ENCODE measurements at places on chromosomes 16 and 17.

DNA sequence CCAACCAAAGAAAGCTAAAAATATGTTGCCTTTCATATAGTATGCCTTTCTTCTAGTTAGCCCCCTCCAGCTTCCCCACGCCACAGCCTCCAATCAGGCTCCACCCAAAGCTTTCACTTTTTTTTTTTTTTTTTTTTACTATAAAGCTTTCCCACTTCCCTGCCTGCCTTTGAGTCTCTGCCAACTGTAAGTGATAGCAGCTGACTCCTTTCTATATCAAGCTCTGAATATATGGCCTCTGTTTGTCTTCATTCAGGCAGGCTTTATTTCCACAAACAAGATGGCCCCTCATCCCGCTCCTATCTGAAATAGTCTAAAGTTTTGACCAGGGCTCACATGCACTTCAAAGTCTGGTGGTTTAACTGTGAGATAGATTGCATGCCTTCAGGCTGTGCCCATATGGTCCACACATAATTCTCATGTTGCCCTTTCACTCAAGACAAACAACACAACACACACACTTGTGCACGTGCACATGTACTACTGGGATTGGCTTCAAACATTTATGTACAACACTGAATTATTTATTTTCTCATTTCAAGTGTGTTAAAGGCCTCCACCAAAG, 39.8 kb upstream of the DYNLRB2 start:
- DNase-seq, result no peak

DNA sequence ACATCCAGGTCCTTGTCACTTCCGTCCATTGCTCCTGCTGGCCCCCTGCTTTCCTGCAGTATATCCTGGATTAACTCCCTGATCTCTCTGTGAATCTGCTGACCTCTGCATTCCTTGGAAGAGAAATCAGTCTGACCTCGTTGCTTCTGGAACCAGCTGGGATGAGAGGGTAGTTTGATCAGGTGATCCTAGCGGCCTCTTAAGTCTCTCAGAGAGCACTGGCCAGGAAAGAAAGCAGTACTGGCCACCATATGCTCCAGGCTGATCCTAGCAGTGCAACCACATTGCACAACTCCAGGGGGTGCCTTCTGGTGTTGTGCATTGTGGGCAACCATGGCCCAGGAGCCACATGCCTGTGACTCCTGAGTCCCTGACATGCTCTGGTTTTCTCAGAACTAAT, 79.2 kb downstream of the ARHGAP23 start:
- no peak for DNase-seq

DNA sequence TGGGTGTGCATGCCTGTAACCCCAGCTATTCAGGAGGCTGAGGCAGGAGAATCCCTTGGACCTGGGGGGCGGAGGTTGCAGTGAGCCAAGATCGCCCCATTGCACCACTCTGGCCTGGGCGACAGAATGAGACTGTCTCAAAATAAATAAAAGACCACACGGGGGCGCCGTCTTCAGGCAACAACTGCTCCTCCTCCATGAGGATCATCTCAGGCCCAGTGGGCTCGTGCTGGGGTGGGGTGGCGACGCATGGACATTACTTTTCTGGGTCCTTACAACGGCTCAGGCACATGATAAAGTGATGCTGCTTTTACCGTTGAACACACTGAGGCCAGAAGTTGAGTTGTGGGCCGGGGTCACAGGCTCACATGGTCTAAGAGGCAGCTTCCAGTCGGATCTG, 56.2 kb downstream of the PRMT7 start:
- peak; percentile 31 for DNase-seq

DNA sequence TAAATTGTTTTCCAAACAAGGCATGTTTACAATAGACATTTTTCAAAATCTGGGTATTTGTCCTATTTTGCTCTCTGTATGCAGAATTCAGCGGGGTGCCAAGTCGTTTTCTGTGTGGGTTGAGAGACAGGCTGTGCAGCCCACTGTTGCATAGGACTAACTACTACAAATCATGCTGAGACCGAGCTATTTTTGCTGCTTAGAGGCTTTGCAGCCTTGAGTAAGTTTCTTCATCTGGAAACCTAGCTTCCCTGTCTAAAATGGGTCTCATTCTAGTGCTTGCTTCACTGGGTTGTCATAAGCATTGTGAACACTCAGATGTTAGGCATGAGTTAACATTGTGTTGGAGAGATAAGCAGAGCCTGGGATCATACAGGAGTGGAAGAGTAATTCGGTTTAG, 1.3 kb downstream of the PRPSAP2 start:
- DNase-seq, result peak; percentile 0

DNA sequence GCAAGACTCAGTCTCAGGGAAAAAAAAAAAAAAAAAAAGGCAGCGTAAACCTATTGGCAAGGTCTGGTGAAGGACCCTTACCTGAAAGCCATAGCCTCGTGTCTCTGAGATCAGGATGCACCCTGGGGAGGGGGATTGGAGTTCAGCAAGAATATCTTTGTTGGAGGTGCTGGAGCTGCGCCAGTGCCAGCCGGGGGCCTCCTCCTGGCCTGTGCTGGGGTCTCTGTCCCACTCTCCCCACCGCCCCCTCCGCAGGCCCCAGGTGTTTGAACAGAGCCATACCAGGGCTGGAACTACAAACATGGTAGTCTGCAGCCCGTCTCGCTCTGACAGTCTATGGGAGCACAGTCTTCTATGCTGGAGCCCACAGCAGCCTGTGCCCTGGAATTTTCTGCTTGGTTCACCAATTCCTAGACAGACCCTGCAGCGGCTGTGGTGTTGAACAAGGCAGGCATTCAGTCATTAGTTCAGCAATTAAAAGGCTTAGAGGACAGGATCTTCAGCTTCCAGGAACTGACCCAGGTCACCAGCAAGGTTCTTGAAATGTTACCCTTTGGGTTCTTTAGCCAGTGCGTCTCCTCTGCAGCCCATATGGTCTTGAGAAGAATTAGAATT, 42.2 kb upstream of the KIFC3 start:
- DNase-seq, result no peak

GRCh38 chr17:7612294-7612640, 2.4 kb downstream of the FXR2 start:
- no peak for DNase-seq

GRCh38 chr17:80782536-80783427, 208.9 kb upstream of the CHMP6 start:
- no peak for DNase-seq

DNA sequence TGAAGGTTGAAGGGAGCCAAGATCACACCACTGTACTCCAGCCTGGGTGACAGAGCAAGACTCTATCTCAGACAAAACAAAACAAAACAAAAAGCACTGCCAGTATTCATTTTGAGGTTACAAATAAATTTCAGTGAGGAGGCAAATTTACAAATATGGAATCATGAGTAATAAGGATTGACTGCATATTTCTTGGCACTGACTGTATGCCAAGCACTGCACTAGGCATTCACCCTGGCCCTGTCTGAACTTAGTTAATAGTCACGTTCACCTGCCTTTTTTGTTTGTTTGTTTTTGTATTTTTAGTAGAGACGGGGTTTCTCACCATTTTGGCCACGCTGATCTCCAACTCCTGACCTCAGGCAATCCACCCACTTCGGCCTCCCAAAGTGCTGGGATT, 5.1 kb downstream of the LDAF1 start:
- DNase-seq, result no peak

DNA sequence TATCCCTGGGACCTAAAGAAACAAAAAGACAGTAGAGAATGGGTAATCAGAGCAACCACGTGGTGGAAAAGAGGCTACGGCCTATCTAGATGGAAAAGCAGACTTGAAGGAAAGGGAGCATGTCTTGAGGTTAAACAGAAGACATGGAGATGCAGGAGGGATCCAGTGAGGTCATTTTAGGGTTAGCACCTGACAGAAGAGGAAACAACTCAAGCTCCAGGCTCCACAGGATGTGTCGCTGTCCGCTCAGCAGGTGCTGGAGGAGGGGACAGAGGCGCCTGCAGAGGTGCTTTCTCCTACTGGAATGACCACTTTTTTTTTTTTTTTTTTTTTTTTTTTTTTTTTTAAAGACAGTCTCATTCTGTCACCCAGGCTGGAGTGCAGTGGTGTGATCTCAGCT, 47.5 kb upstream of the CLEC3A start:
- no peak for DNase-seq

- DNase-seq, result peak; percentile 52
These were observed 21.6 kb upstream of the RASL10B start for GRCh38 chr17:35709874-35710273.

DNA sequence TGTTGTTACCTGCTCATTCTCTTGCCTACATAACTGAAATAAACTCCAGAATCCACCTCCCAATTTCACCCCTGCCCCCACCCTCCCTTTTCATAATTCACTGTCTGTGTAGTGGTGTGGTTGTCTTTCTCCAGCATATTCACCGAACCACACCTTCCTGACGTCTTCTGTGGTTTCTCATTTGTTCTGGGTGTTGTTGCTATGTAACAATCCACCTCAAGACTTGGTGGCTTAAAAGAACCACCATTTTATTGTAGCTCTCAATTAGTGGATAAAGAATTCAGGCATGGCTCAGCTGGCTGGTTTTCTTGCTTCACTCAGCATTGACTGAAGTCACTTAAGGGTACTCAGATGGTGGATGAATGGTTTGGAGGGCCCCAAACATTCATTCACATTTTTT, 229.8 kb downstream of the MAF start:
- no peak for DNase-seq

DNA sequence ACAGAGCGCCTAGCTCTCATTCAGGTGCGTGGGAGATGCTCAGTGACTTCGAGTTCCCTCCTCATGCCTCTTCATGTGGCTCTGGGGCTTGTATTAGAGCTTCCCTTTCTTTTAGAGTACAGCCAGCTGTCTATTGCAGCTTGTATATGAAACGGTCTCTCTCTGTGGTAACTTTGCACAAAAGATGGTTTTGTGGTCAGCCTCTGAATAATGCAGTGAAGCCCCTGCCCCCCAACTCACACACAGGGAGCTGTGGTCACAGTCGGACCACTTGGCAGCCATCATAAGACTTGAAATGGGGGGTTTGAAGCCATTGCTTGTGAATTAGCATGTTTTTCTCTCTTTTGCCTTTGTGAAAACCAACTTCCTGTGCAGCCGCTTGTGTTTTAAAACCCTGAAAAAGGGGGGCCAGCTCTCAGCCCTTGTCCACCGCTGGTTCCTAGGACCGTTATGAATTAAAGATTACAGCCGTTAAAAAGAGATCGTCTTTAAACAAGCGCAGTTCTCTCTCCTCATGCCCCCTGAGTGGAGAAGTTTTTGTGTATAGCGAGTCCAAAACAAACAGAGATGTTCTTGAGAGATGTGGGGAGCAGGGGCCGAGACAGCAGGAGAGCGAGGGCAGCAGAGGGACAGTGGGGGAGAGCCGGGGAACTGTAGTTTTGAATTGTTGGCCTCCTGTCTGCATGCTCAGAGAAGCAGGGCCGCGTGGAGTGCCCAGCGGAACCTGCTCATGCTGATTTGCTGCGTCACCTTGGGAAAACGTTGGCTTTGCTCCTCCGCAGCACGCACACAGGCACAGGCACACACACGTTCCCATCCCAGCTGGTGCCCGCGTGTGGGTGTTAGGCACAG, 199.0 kb downstream of the MSI2 start:
- no peak for DNase-seq

DNA sequence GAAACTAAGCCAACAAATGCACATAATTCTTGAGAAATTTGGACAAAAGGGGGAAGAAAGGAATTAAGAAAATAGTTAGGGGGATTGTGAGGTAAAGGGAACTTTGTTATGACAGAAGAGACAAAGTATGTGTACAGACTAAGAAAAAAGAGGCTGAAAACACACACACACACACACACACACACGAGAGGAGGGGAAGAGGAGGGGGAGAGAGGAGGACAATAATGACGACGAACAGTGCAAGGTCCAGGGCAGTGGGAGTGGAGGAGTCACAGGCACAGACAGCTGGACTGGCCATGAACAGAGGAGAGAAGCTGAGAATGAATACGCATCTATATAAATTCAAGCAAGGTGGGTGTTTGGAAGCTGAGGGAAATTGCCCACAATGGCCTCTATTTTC, 44.6 kb downstream of the MARVELD3 start:
- DNase-seq, result no peak

DNA sequence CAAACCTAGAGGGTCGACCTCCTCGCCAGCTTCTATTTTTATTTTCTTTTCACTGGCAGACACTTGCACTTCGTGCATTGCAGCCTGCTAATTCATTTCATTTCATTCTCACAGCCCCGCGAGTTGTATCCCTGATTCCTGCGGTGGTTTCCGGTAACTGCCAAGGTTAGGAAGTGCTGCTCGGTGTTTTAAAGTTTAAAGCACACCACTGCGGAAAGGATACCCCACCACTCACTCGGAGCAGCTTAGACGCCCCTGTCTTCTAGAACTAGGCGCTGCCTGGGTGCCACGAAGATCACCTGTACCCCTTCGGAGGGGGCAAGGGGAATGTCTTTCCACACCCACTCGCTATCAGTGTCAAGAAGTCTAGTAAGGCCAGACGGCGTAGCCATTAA, 509 bp downstream of the CNEP1R1 start:
- no peak for DNase-seq

DNA sequence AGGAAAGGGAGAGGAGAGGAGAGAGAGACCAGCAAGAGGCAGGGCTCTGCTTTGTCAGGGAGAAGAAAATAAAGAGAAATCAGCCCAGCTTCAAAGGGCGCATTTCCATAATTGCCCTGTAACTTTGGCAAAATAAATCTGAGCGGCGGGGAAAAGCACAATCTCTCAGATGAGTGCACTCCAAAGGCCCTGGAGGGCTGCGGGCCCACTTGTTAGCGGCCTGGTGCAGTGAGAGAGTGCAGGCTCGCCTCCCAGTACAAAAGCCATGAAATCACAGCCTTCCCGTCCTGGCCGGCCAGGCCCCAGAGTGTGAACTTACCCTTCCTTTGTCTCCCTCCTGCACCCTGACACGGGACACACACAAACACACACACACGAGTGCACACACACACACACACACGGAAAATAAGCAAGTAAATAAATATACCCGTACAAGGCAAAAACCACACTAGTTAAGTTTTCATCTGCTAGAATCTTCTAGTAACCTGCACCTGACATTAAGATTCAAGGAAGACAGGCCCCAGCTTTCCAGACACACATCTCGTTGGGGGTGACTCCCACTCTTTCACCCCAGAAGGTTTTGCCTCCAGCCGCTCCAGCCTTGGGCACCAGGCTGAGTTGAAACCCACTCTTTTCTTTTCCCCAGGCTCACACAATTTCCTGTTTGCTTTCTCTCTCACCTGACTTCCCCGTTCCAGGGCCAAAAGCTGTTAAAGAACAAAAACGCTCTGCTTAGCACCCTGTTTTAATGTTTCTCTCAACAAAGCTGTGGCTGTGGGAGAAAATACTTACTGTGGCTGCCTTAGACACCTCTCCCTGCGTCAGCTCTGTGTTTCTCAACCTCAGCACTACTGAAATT, 8.5 kb downstream of the IRX3 start:
- DNase-seq, result peak; percentile 55

- DNase-seq, result no peak
These were observed 175.1 kb downstream of the SOX9 start for GRCh38 chr17:72295916-72296315.

- no peak for DNase-seq
These were observed 48.1 kb downstream of the KSR1 start for GRCh38 chr17:27504188-27504995.

- no peak for DNase-seq
These were observed 26.0 kb downstream of the TK2 start for GRCh38 chr16:66523861-66524354.

- no peak for DNase-seq
These were observed 34.5 kb downstream of the RNF213 start for GRCh38 chr17:80295146-80295545.
